ENCODE measurements at places on chromosomes 1 and 21.
A peak's percentile ranks its signal among the peaks of the same experiment; 100 is the strongest.

- no peaks in the 10 kb centered on the region for H3K27me3 ChIP-seq
- H3K36me3 ChIP-seq, result no peaks in the 10 kb centered on the region
- H3K4me3 ChIP-seq, result no peak overlapping the region
- no peak overlapping the region for H3K27ac ChIP-seq
Observed at GRCh38 chr1:1842360-1843146, 48.3 kb downstream of the GNB1 start.

DNA sequence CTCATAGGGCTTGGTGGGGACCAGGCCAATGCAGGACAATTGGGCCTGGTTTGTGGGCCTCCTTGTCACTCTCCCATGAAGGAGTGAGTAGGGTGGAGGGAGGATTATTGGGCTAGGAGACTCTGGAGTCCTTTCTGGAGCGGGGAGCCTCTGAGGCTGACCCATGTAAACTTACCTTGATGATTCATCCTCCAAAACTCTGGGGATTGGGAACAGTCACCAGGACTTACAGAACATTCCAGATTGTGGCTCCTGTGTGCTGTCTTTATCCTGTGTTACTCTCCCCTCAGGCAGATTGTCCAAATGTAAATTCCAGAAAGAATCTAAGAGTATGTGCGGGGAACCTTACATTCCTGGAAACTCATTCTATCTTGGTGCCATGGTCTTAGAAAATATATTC, 197.6 kb downstream of the CAMTA1 start:
- H3K27me3 ChIP-seq, result no peaks in the 10 kb centered on the region
- H3K36me3 ChIP-seq, result no peaks in the 10 kb centered on the region
- H3K27ac ChIP-seq, result no peak overlapping the region
- DNase-seq, result no peak
- H3K4me3 ChIP-seq, result no peak overlapping the region

- H3K4me1 ChIP-seq, result no peaks in the 10 kb centered on the region
- DNase-seq, result no peak
- no peak overlapping the region for H3K27ac ChIP-seq
- no peaks in the 10 kb centered on the region for H3K27me3 ChIP-seq
- no peaks in the 10 kb centered on the region for H3K36me3 ChIP-seq
Observed at GRCh38 chr1:80645621-80646020, 1155.1 kb upstream of the ADGRL2 start.

- no peak overlapping the region for H3K27ac ChIP-seq
- no peaks in the 10 kb centered on the region for H3K27me3 ChIP-seq
- no peaks in the 10 kb centered on the region for H3K4me1 ChIP-seq
- no peak for DNase-seq
- no peak overlapping the region for H3K4me3 ChIP-seq
Observed at GRCh38 chr1:180372728-180373127, 129.6 kb downstream of the ACBD6 start.

- H3K4me1 ChIP-seq, result no peaks in the 10 kb centered on the region
- no peaks in the 10 kb centered on the region for H3K27me3 ChIP-seq
- DNase-seq, result no peak
- no peaks in the 10 kb centered on the region for H3K36me3 ChIP-seq
- H3K4me3 ChIP-seq, result no peak overlapping the region
Observed at GRCh38 chr1:197811769-197812168, 36.5 kb upstream of the DENND1B start.

GRCh38 chr1:151458802-151459330, 428 bp downstream of the POGZ start:
- H3K27me3 ChIP-seq, result no peaks in the 10 kb centered on the region
- H3K36me3 ChIP-seq, result no peaks in the 10 kb centered on the region
- DNase-seq, result peak; percentile 56

DNA sequence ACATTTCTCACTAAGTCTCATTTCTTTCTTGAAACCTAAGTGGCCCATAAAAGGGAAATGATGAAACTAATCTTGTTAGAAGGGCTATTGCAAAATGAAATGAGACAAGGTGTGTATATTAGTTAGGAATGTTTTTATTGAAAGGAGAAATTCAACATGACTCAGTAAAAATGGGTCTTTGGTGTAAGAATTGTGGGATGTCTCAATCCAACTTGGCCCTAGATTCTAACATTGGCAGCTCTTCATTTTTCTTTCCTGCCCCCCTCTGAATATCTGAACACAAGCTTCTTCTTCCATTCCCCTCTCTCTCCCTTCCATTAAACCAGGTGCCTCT, 26.8 kb upstream of the TARBP1 start:
- H3K27ac ChIP-seq, result no peak overlapping the region
- no peaks in the 10 kb centered on the region for H3K4me1 ChIP-seq
- H3K4me3 ChIP-seq, result no peak overlapping the region
- no peak for DNase-seq
- no peaks in the 10 kb centered on the region for H3K27me3 ChIP-seq

DNA sequence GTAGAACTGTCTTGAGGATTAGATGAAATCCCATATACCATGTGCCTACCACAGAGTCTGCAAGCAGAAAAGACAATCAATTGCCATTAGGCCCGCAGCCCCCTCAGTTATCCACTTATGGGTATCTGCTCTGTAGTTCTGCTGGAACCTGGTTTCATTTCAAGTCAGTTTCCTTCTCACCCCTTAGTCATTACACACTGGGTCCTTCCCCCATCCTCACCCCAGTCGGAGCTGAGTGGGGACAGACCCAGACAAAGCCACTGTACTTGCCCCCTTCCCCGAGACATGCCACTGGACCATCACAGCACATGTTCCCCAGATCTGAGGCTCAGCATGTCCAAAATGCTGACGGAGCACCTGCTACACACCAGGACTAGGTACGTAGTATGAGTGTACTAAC, 21.2 kb downstream of the PGLYRP3 start:
- H3K36me3 ChIP-seq, result no peaks in the 10 kb centered on the region
- H3K4me1 ChIP-seq, result no peaks in the 10 kb centered on the region
- no peak overlapping the region for H3K4me3 ChIP-seq
- DNase-seq, result no peak

DNA sequence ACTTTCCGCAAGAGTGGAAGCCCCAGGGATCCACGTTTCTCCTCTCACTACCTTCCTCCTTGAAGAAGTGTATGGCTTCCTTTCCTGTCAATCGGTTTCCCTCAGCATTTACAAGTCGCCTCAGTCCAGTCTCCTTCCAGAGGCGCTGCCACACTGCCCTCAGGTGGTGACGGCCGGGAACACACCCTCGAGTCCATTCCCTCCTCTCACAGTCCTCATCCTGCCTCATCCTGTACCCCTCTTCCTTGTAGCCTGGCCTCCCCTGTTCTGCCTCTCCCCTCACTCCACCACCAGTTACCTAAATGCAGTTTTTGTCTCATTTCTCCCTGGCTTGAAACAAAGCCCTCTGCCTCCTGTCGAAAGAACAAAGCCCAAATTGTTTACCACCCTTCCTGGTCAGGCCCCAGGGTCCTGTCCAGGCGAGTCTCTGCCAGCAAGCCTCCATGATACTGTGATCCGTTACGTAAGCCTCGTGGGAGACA, 23.2 kb upstream of the LSM10 start:
- peaks cover 5% of the 10 kb centered on the region for H3K36me3 ChIP-seq
- H3K4me1 ChIP-seq, result peaks cover 6% of the 10 kb centered on the region
- peak; percentile 92 for DNase-seq
- H3K4me3 ChIP-seq, result no peak overlapping the region
- peak overlapping the region; percentile 68 for H3K27ac ChIP-seq

DNA sequence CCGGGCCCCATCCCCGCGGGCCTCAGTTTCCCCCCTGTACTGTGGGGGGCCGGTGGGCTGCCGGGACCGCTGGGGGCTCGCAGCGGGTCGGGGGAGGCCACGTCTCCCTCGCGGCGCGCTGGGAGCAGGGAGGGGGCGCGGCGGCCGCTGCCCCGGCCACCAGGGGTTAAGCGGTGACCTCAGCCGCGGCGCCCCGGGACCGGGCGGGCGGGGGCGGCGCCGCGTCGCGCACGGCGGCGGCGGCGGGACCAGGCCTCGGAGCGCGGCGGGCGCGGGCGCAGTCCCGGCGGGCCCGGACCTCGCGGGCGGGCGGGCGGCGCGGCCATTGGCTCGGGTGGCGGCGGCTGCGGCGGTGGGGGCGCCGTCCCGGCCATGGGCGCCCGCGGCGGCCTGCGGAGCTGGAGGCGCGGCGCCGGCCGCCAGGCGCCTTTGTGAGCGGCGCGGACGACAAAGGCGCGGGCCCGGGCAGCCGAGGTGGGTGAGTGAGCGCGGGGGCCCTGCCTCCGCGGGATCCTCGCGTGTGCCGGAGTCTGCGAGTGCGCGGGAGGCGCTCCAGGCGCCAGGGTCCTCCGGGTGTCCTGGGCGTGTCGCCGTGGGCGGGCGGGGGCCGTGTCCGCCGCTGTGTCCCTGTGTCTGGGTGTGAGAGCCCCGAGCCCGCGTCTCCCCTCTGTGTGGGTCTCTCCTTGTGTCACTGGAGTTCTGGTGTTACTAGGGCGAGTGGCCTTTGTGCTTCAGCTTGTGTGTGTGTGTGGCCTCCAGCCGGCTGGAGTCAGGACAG, at the start of gene ARHGEF10L:
Gene ARHGEF10L, plus strand, starts transcription at position 222 of the 778 bp plus-strand sequence. CDS start 40,898 bp downstream, outside the sequence.
- DNase-seq, result no peak
- H3K27me3 ChIP-seq, result no peaks in the 10 kb centered on the region
- H3K4me3 ChIP-seq, result peak within 1 kb of the TSS; percentile 63

DNA sequence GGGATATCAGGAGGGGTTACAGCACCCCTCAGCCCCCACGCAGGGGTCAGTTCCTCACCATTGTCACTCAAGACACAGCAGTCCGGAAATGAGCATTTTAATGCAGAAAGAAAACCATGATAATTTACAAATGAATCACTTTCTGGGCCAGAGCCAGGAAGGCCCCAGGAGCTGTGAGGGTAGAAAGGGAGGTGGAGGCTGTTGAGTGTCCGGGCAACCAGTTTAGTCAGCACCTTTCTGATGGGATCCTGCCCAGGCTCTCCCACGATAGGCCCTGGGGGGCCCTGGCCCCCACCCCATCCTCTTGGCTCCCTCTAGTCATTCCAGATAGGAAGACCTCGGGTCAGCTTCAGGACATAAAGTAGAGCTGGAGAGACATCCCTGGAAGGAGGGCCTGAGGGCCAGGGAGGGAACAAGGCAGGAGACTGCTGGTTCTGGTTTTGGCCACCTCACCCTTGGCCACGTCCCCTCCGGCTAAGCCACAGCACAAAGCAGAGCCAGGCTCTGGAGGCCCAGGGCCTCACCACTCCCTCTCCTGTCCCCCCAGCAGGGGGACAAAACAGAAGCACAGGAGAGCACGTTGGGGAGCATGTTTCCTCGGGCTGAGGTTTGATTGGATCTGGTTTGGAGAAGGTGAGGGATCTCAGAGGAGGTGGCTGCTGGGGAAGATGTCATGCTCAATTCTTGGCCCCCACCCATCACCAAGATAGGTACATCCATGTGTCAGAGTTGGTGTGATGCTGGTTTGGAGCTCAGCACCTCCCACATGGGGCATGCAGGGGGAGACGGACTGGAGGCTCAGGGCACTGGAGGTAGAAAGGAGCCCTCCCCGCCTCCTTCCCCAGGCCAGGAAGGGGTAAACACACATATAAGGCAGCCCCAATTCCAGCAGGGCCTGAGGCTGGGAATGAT, 20.6 kb downstream of the ETNK2 start:
- no peak overlapping the region for H3K4me3 ChIP-seq
- peak overlapping the region; percentile 84 for H3K27ac ChIP-seq
- no peaks in the 10 kb centered on the region for H3K36me3 ChIP-seq
- no peaks in the 10 kb centered on the region for H3K27me3 ChIP-seq
- peak; percentile 34 for DNase-seq

DNA sequence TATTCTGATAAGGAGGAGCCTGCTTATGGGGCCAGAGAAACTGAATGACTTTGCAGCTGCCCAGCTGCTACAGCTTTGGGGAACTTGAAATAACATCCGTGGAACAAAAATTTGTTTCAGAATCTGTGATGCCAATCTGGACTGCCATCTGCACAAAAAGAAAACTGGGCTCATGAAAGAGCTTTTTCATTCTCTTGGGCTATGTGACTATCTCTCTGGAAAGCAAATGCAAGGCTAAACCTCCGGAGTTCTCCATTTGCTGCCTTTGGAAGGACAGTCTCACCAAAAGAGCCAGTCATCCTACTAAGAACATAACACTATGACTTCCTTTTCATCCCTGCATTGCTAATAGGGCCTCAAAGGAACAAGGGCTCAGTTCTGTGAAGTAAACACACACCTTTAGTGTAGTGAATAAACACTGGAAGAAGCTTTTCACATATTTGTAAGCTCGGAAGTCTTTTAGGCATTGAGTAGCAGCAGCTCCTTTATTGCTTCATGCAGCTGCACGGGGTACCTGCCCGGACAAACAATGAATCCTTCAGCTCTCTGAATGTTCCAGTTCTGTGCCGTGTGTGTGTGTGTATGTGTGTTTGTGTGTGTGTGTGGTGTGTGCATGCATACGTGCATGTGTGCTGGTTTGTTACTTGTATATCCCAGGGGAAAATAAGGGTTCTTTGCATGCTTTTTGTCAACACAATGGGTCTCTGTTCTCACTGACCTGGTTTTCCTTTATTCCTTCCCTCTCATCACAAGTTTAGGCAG, 255.5 kb upstream of the SGIP1 start:
- H3K27ac ChIP-seq, result peak overlapping the region; percentile 73
- H3K4me3 ChIP-seq, result no peak overlapping the region
- H3K36me3 ChIP-seq, result no peaks in the 10 kb centered on the region
- peaks cover 9% of the 10 kb centered on the region for H3K4me1 ChIP-seq
- H3K27me3 ChIP-seq, result no peaks in the 10 kb centered on the region

GRCh38 chr1:158203693-158204457, 23.2 kb downstream of the CD1D start:
- no peak for DNase-seq
- H3K27me3 ChIP-seq, result no peaks in the 10 kb centered on the region
- H3K4me1 ChIP-seq, result no peaks in the 10 kb centered on the region
- H3K36me3 ChIP-seq, result no peaks in the 10 kb centered on the region
- no peak overlapping the region for H3K27ac ChIP-seq

DNA sequence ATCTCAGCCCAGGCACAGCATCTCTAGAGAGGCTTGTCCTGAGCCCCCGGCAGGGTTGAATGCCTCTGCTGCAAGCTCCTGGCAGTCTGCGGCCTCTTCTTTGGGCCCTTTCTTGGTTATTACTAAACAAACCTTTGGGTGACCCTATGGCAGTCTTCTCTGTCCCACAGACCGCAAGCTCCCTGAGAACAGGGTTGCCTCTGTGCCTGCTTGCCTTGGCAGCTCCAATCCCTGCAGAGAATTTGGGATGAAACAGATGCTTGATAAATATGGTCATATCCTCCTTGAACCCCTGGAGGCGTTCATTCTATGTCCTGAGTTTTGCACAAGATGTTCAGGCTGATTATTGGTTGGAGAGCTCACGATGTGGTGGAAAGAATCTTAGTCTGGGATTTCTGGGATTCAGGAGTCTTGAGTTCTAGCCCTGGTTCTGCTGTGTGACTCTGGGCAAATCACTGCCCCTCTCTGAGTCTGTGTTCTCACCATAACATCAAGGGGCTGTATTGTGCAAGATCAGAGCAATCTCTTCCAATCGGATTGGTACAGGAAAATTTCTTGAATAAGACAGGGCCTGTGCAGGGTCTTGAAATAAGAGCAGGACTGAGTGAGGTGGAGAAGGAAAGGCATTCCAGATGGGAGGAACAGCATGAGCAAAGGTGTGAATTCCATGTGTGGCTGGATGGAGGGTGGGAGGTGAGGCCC, 49.6 kb downstream of the EDN2 start:
- no peak for DNase-seq
- H3K36me3 ChIP-seq, result no peaks in the 10 kb centered on the region
- H3K27me3 ChIP-seq, result no peaks in the 10 kb centered on the region
- peaks cover 8% of the 10 kb centered on the region for H3K4me1 ChIP-seq
- no peak overlapping the region for H3K27ac ChIP-seq

Data from breast epithelium (tissue), 4 donors.